ENCODE measurements at places on chromosomes 2 and 18. TPM values are rescaled to one million over a fixed set of nuclear protein-coding genes. Genes with fewer than 3 reads are reported as not detected.

GRCh38 chr2:111188681-111189080, 68.0 kb downstream of the BCL2L11 start:
- DNase-seq: no peak

Gene CCDC85A
- polyA plus RNA-seq: 1.8 TPM

Gene CNTNAP5
- polyA plus RNA-seq: not detected

Gene MROH2A
- polyA plus RNA-seq: 0.22 TPM

Data from renal pelvis (tissue), 12 donors.